Sigmoid colon (tissue), 7 donors: ENCODE measurements at places on chromosomes 4 and X. TPM values are rescaled to one million over a fixed set of nuclear protein-coding genes. Genes with fewer than 3 reads are reported as not detected.

Gene IL13RA2
- total RNA-seq, result not detected

DNA sequence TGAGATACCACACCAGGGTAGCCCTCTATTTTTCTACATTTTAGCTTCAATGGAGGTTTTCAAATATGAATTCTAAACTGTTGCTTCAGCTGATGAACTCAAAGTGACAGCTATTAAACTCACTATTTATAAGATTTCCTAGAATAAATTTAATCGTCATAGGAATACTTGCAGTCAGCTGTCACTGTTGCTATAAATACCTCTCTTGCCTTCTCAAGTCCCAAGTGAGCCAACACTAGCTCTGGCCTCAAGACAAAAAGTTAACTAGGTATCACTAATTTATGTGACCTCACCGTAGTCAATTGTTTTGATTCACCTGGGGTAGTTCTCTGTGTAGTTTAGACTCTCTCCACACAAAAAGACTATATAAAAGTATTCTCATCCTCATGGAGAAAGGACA, 34.3 kb upstream of the PROM1 start:
- DNase-seq, result no peak

GRCh38 chr4:133131829-133132460, 17.1 kb upstream of the PCDH10 start:
- no peak for DNase-seq

GRCh38 chr4:88028946-88029345, 21.5 kb downstream of the PKD2 start:
- DNase-seq, result no peak

DNA sequence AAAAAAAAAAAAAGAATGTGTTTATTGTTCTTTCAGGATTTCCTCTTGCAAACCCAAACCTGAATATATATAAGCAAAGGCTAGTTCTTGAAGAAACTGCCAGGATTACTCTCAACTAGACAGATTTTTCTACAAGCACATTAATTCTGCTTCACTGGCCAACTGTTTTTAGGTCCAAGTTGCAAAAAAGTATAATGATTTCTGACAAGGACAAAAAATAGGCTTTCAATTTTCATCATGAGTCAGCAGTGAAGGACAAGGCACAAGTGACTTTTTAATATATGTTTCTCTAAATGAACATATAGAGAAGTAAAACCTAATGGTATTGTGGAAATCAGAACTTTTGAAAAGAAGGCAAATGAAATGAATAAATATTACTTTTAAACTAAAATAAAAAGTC, 73.7 kb downstream of the ELOVL6 start:
- no peak for DNase-seq

Gene PABPC5
- total RNA-seq, result 6.3 TPM

DNA sequence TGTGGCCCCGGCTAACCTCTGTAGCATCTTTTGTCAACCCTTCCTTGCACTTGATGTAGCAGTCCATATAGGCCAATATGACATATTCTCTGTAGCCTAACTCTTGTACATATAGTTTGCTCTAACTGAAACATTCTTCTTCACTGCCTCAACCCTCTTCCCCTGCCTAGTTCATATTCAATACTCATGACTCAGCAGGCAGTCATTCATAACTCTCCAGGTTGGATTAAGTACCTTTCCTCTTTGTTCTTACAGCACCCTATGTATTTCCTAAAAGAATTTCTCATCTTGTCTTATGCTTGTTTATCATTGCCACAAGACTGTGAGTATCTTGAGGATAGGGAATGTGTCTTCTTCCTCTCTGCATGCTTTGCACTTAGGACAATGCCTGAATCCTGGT, 76.9 kb downstream of the TMLHE start:
- DNase-seq, result no peak

GRCh38 chr4:38449506-38450174, 214.4 kb upstream of the KLF3 start:
- no peak for DNase-seq

- no peak for DNase-seq
Measured at GRCh38 chr4:147772459-147772969, 40.6 kb downstream of the ARHGAP10 start.

- DNase-seq, result no peak
Measured at GRCh38 chrX:13473442-13474163, 95.8 kb upstream of the EGFL6 start.

Gene TSPAN5
- total RNA-seq, result 15.7 TPM

Gene IL9R
- not detected for total RNA-seq

GRCh38 chr4:107740950-107741701, 21.1 kb upstream of the PAPSS1 start:
- DNase-seq, result peak; percentile 84

- no peak for DNase-seq
Measured at GRCh38 chrX:87901060-87901459, 383.5 kb downstream of the KLHL4 start.

DNA sequence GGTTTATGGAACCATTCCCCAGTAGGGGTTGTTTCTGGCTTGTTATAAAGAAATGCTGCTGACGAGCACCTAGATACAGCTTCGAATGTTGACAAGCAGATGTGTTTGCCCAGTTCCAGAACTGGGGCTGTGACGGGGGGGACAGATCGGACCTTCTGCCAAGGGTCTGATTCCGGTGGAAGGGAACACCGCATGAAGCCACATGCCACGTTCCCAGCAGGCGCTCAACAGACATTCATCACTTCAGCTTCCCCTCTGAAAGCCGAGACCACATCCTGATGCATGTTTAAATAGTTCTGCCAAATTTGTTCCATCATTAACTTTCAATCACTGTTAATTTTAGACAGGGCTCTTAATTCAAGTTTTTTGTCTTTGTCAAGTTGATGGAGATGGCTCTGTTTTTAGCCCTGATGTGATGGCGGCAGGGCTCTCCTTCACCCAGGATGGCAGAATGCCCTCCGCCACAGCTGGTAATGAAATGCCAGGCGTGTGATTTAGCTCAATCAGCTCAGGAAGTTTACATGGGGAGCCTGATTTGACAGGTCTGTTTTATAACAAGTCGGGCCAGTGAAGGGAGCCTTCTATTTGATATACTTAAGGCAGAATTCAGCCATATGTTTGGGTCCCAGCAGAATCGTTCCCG, 57.4 kb downstream of the PSAPL1 start:
- no peak for DNase-seq

Gene FAM47E
- 2.1 TPM for total RNA-seq

Gene HTRA3
- 49.6 TPM for total RNA-seq
